ENCODE measurements at places on chromosomes 12 and 14.

- DNase-seq, result no peak
These were observed 59.6 kb downstream of the FBXO33 start for GRCh38 chr14:39372656-39373055.

DNA sequence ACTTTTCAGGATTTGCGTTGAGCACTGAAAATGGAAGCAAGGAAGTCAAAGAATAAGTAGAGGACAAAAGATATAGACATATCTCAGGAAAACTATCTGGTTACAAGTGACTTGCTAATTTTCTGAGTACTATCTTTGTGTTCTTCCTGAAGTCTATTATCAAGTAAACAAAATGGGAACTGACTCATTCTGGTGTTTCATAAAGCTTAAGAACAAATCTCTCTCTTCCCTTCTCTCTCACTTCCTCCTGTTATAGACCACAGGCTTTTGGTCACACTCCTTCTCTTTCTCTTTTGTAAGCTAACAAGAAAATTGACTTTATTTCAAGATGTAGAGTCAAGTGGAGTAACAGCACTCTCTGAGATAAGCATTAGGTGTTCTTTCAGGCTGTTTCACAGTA, 406.6 kb upstream of the SYT1 start:
- no peak for DNase-seq

GRCh38 chr14:61625165-61625564, 70.1 kb upstream of the HIF1A start:
- DNase-seq, result no peak

DNA sequence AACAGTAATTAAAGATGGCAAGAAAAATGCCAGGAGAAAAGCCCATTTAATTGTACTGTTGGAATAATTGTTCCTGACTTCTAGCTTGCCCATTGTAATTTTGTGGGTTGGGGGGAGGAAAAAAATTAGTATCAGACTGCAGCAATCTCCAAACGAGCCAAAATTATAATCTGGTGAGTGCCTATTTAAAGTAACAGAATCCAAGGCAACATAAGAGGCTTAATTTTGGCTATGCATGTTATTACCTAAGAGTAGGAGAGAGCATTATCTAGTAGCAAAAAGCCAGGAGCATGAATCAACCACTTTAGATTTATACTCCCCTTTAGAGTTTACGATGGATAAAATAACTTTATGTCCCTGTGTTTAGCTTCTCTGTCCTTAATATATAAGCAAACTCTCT, 14.6 kb upstream of the DENND5B start:
- no peak for DNase-seq

DNA sequence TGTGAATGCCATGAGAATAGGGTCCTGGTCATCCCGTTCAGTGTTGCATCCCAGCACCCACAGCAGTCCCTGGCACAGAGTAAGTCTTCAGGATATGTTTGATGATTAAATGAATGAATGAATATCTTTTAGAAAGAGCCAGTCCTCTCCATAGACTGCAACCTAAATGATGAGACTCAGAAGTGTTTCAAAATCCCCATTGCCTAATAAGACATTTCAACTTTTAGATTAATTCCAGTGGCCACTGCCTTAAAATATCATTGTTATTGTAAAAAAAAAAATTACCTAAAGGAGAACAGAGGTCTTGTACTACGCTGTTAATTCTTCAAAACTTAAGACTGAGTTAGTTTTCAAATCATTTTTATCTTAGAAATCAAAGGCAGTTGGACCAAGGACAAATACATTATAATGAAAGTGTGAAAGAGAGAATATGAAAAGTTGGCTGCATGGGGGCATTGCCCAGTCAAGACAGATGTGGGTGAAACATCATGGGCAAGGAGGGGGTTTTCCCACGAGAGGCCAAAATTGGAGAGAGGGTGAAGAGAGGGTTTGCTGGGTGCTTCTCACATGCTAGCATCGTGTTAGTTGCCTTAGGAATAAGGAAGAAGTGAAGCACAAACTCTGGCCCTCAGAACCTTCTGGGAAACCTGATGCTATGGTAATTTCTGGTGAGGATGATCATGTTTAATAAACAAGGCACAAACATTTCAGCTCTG, 26.3 kb upstream of the CPM start:
- DNase-seq, result no peak

DNA sequence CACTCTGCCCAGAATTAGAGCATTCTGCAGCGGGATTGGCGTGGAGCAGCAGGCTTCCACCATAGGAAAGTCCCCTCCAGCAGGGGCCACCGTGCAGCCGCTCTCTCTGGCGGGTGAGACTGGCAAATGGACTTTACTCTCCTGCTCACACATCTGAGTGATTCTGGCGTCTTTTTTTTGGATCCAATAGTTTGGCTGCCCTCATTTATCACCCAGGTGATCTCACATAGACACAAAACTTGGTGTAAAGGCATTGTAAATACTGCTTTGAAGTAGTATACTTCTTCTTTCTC, 130.3 kb downstream of the TGFB3 start:
- no peak for DNase-seq

DNA sequence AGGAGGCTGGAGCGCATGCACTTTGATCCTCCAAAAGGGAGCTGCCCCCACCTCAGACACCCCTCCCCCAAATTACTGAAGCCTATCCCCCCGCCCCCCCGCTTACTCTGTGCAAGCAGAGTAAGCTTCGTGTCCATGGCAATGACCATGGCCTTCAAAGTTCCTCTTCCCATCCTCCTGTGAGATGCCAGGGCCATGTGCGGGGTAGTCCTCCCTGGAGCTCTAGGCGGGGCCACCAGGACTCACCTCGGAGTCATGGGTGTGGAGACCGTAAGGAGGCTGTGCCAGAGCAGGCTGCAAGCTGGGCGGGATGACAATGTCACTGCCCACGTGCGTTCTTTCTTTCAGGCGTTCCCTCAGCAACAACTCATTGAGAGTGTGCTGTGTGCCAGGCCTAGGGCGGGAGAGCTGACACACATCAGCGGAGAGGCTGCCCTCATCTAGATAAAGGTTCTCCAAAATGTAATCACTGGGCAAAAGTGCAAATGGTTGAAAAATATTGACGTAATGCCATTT, 66.8 kb downstream of the C14orf132 start:
- no peak for DNase-seq

DNA sequence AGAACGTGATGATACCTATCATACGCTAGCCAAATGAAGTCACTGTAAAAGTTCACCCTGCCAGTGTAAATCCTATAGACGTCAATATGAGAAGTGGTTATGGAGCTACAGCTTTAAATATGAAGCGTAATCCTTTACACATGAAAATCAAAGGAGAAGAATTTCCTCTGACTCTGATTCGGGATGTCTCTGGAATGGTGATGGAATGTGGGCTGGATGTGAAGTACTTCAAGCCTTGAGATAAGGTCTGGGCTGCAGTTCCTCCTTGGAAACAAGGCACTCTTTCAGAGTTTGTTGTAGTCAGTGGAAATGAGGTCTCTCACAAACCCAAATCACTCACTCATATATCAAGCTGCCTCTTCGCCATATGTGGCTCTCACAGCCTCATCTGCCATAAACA, 53.1 kb upstream of the NAP1L1 start:
- no peak for DNase-seq

- DNase-seq, result no peak
These were observed 1.2 kb downstream of the FLRT2 start for GRCh38 chr14:85531141-85531586.

- DNase-seq, result no peak
These were observed 1.4 kb upstream of the AQP2 start for GRCh38 chr12:49948866-49949845.

DNA sequence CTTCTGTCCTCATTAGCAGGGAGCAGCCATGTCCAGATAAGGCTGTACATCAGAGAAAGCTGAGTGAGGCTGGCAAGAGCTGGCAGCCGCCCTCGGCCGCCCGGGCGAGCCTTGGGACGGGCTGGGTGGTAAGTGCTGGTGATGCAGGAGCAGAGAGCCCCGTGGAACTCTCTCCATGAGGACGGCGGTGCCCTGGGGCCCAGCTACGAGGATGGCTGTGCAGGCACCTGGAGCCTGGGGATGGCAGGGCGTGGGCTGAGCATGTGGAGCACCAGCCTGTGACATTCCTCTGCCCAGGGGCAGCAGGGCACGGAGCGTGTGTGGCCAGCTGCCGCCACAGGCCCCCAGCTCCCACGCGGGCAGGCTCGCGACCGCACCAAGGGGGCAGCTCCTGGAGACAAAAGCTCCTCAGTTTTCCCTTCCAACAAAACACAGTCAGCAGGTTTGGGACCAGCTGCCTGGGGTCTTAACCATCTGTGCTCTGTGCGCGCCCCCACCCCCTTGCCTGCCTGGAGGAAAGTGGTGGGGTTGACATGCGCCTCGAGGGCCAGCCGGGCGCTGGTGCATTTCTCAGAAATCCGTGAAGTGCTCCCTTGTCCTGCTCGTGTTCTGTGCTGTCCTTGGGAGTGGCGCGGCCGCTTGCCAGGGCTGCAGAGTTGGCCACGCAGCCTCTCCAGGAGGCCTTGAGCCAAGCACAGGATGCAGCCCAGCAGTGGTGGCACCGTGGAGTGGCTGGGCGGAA, 21.4 kb downstream of the PACS2 start:
- no peak for DNase-seq

- DNase-seq, result no peak
These were observed 50.3 kb upstream of the TRIM9 start for GRCh38 chr14:51145246-51145645.

GRCh38 chr14:23443881-23444280, 8.4 kb upstream of the MYH7 start:
- DNase-seq, result no peak

DNA sequence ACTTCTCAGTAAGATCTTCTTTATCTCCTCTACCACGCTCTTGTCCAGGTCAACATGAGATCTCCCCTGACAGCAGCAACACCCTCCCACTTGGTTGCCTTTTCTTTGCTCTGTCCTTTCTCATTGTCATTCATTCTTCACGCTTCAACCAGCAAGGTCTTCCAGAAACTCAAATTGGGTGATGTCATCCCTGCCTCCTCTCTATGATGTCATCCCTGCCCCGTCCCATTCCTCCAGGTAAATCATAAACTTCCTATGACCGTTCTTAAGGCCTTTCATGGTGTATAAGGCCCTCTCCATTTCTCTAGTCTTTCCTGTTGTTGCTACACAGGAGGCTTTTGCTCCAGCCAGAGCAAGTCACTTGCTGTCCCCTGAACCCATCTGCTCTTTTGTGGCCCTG, 17.7 kb upstream of the TUNAR start:
- DNase-seq, result no peak

DNA sequence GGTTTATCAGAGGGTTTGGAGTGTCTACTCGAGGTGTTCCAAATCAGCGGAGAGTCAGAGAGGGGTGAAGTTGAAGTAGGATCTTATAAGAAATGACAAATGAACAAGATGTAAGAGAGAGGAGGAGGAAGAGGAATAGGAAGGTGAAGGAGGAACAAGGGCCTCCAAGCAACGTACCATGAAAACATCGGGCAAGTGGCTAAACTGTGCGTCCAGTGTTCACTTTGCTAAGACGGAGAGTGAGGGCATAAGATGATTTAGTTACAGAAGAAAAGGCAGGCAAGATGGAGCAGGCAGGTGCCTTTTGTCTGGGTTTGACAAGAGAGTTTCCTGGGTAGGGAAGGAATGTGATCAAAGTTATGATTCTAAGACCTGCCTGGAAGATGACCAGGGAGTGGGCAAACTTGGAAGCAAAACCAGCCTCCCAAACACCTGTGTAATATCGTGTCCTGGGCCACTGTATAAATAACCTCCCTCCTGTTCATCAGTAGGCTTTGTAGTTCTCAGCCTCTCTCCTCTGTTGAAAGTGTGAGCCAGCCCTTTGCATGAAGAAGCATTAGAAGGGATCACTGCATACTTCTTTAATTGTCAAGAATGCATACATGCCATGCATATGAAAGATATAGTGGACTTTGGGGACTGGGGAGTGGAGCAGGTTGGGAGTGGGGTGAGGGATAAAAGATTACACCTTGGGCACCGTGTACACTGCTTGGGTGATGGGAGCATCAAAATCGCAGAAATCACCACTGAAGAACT, 111.4 kb downstream of the ZFP36L1 start:
- no peak for DNase-seq

DNA sequence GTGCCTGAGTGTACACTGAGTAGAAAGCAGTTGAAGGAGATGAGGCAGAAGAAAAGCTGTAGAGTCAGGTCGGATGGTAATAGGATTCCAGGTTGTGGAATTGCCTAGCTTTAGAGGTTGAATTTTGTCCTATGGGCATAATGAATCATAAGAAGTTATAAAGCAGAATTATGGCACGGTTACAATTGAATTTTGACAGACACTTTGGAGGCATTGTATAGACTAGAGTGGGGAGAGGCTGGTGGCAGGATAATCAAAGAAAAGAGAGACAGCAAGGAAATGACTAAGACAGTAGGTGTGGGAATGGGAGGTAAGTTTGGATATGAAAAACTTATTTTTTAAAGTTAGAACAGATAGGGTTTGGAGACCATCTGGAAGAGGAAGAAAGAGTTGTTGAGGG, 102.6 kb downstream of the NTN4 start:
- DNase-seq, result no peak

DNA sequence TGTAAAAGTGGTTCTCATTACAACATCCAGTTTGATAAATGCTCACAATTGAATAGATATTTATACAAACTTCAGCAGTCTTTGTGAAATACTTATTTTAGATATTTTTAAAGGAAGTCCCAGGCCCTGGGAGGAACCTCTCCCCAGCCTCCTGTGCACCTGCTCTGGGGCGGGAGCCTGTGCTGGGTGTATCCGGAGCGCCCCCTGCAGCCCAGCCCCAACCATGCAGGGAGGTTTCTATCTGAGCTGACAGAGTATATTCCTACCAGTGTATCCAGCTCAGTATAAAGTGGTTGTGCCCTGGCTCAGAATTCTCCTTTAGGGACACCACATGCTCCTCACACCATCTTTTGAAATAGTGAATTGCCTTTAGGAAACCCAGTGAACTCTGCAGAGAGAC, 851.8 kb downstream of the TMEM121 start:
- no peak for DNase-seq

GRCh38 chr12:82593901-82594396, 92.8 kb upstream of the TMTC2 start:
- DNase-seq, result no peak

GRCh38 chr12:91126516-91126915, 15.2 kb upstream of the LUM start:
- DNase-seq, result no peak

DNA sequence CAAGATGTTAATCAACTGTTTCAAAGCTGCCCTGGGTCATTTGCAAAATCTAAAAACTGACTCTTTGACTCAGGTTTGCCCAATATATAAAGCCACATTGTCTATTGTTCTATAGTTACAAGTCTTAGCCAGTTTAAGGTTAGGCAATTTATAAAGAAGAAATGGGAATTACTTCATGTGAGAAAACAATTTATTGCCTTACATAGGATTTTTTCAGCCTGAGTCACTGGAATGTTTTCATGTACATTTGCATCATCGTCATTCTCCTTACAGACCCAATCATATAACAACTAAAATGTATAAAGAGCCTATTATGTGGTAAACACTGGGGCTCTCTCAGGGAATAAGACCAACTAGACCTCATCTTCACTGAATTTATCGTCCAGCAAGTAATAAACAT, 100.3 kb upstream of the PLEKHG7 start:
- DNase-seq, result no peak

GRCh38 chr14:37985826-37986470, 221.8 kb upstream of the SSTR1 start:
- DNase-seq, result no peak

- DNase-seq, result no peak
These were observed 51.5 kb upstream of the ANO4 start for GRCh38 chr12:100743060-100743459.
